GM12878 (cell line): ENCODE measurements at places on chromosomes 7 and 10. TPM values are rescaled to one million over a fixed set of nuclear protein-coding genes. Genes with fewer than 3 reads are reported as not detected.

- H3K27me3 ChIP-seq, result no peaks in the 10 kb centered on the region; the same call in 1 of the 2 replicates
- no peaks in the 10 kb centered on the region for H3K4me1 ChIP-seq
- no peak overlapping the region for H3K4me3 ChIP-seq
- DNase-seq, result no peak
Observed at GRCh38 chr10:121096617-121097431, 245.7 kb downstream of the WDR11 start.

DNA sequence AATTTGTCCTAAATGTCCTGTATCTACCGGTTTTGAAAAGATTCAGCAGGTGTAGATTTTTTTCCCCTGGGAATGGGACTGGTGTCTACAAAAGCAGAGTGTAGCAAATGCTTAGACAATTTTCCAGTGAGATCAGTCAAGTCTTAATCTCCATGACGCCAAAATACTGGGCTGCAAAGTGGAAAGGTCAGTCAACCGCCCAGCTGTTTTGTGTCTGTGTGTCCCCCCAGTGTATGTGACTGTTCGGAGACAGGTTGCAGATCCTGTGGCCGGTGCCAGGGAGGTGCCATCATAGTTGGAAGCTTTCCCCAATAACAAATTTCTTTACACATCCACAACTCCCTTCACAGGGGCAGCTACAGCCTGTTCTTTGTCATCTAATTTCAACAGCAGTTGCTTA, 263.8 kb downstream of the ARHGAP12 start:
- no peaks in the 10 kb centered on the region for H3K4me1 ChIP-seq
- H3K36me3 ChIP-seq, result no peaks in the 10 kb centered on the region
- no peak overlapping the region for H3K27ac ChIP-seq

GRCh38 chr7:3461923-3462322, 160.9 kb downstream of the SDK1 start:
- no peaks in the 10 kb centered on the region for H3K27me3 ChIP-seq
- H3K27ac ChIP-seq, result no peak overlapping the region

DNA sequence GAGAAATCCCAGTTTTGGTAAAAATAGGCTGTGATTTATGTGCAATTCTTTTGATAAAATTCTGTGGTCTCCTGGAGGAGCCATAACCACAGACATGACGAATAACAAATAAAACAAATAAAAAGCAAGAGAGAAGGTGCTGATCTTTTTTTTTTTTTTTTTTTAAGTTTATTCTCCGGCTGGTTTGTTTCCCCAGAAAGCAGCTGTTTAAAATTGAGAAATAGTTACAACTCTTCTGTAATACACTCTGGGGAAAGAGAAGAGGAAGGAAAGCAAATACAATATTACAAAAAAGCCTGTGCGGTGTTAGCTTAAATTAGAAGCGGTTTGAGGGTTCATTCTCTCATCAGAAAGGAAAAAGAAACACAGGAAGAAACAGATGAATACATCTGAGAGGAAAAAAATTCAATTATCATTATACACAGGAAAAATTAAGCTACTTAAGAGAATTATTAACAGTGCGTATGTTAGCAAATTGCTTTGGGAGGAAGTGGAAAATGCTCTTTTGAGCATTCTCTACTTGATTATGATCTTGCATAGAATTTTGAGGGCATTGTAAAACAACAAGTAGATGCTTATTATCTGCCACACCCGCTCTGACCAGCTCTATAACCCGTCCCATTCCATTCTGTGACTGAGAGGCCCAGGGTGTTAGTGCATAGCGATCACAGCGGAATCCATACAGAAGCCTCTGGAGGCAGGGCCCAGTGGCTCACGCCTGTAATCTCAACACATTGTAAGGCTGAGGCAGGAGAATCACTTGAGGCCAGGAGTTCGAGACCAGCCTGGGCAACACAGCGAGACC, 40.6 kb upstream of the WAC start:
- no peaks in the 10 kb centered on the region for H3K4me1 ChIP-seq
- H3K4me3 ChIP-seq, result no peak overlapping the region
- H3K27ac ChIP-seq, result no peak overlapping the region
- DNase-seq, result no peak

PPP1R17 gene
- total RNA-seq, result not detected in 2 replicates

GRCh38 chr7:158018098-158018762, 569.4 kb downstream of the PTPRN2 start:
- DNase-seq, result no peak
- no peaks in the 10 kb centered on the region for H3K27me3 ChIP-seq
- H3K4me3 ChIP-seq, result no peak overlapping the region
